Stimulated activated CD4-positive, alpha-beta T cell treated with anti-CD3 and anti-CD28 coated beads, Interleukin-12 subunit alpha, Interleukin-12 subunit beta, amount 100 ng/mL, for 24 hours (primary cell): ENCODE measurements at places on chromosomes 16 and 17.

- no peak for DNase-seq
Measured at GRCh38 chr17:77208856-77209255, 68.1 kb downstream of the SEC14L1 start.

DNA sequence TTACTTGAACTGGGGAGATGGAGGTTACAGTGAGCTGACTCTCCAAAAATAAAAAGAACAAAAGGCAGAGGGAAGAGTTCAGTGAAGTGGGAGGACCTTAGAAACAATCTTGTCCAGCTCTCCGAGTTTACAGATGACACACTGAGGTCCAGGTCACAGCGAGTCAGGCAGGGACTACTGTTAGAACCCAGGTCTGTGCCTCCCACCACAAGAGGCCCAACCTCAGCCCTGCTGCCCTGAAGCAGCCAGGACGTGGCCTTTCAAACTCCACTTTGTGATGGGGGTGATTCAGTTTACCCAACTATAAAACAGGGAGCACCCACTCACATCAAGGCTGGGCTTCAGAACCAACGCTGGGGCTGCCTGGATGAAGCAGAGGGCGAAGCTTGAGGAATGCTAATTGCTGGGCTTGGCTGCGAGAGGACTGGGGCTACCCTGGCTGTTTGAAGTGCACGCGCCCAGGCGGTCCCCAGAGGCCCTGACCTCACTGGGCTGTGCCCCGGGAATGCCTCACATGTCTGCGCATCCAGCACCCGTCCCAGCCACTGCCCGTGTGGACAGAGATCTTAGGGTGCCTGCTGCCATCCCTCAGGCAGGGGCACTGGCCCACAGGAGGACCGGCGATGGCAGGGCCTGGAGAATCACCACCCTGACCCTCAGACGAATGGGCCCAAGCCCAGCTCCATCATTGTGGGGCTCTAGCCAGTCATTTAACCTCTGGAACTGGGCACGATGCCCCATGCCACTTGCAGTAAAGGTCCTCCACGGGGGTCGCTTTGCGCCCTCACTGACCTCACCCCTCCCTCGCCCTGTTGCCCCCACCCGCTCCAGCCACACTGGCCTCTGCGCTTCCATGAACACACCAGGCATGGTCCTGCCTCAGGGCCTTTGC lies 11.4 kb downstream of the SLC5A10 start:
- no peak for DNase-seq

DNA sequence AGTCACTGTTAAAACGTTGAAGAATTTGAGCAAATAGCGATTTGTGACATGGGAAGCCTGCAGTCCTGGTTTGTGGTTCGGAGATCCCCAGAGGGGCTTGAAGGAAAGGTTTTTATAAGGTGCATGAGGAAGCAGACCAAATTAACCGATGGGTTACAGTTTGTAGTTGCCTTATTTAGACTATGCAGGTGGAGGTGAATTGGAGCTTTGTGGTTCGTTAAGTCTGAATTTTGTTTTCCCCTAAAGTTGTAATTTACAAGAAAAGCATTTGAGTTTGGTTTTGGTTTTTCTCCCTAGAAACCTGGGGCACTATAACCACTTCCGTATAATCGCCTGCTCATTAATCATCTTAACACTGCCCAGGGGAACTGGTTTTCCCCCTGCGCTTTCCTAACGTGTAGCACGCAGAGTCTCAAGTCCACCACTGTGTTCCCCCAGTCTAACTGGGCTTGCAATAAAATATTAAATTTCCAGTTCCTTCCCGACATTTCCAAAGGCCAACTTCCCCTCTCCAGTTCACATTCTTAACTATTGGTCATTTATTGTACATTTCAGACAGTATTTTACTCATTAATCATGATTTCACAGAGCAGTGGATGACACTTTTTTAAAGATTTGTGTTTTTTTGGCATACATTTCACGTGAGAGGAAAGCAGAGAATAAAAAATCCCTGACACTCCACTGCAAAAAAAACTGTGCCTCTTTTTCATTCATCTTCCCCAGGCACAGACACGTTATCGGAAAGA lies 932 bp downstream of the ZNF267 start:
- no peak for DNase-seq

GRCh38 chr16:47310792-47311211 lies 150.1 kb downstream of the ITFG1 start:
- DNase-seq: no peak

DNA sequence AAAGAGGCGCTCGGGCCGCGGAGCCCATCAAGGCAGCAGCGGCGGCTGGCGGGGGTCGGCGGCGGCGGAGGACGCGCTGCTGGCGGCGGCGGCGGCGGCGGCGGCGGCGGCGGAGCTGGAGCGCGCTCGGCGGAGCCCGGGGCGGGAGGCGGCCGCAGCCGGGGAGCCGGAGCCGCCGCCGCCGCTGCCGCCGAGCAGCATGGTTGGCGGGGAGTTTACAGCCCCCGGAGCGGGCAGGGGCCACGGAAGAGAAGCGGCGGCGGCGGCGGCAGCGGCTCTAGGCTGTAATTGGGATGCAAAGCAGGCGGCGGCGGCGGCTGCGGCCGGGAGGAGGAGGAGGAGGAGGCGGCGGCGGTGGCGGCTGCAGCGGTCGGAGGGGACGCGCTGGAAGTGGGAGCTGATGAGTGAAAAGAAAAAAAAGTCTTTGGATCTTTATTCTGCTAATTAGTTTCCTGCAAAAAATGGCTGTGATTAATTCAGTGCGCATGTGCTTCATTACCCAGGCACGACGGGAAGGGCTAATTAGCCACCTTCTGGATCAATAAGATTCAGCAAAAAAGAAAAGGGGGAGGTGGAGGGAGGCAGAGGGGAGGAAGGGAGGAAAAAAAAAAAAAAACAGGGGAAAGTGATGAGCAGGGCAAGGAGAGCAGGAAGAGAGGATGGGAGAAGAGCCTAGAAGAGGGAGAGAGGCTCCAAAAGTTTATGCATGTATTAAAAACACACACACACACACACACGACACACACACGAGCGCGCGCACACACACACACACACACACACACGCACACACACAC lies 10.9 kb upstream of the ZFHX3 start:
- DNase-seq: no peak

DNA sequence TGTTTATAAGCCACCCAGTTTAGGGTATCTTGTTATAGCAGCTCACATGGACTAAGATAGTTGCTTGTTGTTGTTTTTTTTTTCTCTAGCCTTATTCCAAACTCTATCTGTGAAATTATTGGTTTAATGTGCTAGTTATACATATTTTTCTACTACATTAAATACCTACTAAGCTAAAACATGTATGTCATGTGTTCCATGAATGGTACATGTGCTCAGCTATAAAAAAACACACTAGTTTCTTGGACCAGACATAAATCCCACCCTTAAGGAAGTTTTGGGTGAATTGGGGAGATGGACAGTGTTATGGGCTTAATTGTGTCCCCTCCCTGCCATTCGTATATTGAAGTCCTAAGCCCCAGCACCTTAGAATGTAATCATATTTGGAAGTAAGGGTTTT lies 19.8 kb downstream of the ITPRIPL2 start:
- no peak for DNase-seq

DNA sequence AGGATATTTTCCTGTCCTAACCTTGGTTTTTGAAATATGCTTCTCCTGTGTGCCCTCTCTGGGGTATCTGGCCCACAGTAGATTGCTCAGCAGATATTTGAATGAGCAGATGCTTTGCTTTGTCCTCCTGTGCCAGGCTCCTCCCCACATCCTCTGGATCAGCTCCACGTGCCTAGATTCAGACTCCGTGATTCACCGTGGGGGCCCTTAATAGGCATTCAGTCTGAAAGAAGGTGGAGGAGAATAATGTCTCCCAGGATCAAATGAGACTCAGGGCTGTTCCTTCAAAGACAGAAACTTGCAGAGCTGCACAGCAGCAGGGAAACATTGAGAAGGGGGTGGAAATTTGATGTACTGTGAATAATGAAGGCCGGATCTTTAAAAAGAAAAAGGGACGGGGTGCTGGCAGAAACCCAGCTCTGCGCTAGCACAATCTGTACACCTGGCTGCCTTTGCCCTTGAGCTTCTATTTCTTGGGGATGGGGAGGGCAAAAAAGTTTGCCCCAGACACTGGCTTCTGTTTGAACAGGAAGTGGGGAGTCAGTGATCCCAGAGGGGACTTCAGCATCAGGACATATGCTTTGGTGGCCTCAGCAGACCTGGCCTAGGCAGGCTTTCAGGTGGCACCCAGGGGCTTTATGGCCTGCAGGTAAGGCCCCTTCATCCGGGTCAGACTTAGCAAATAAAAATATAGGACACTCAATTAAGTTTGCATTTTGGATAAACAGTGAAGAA lies 15.9 kb upstream of the SLC12A3 start:
- no peak for DNase-seq

GRCh38 chr16:16171332-16171919 lies 51.9 kb downstream of the ABCC6 start:
- DNase-seq: no peak

DNA sequence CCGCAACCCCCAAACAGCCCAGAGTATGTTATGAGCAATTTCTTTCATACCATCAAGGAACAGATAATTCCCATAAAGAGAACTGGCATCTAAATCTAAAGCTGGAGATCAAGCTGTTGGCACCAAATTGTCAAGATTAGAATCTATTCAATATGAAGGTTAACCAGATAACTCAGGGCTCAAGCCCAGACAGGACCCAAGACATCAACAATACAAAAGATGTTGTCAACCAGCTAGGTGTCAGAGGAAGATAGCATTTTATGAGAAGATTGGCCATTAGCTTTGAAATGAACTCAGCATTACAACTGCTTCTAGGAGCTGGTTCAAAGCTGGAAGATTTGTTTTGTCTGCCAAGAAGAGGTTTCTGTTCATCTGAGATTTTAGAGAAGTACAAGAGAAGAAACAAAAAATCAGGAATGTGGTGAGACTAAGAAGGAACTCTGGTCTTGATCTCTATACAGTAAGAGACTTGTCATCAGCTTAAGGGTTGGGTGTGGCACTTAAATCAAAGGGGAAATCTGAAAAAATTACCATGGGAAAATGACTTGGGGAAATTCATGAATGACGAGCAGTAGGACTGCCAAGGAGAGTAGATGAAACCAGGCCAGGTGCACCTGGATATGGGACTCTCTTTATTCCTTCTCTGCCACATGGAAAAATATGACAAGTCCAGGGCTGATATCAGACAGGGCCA lies 64.2 kb upstream of the COX10 start:
- DNase-seq: no peak
